COR-L47 (cell line): ENCODE measurements at places on chromosomes 11 and 22.

DNA sequence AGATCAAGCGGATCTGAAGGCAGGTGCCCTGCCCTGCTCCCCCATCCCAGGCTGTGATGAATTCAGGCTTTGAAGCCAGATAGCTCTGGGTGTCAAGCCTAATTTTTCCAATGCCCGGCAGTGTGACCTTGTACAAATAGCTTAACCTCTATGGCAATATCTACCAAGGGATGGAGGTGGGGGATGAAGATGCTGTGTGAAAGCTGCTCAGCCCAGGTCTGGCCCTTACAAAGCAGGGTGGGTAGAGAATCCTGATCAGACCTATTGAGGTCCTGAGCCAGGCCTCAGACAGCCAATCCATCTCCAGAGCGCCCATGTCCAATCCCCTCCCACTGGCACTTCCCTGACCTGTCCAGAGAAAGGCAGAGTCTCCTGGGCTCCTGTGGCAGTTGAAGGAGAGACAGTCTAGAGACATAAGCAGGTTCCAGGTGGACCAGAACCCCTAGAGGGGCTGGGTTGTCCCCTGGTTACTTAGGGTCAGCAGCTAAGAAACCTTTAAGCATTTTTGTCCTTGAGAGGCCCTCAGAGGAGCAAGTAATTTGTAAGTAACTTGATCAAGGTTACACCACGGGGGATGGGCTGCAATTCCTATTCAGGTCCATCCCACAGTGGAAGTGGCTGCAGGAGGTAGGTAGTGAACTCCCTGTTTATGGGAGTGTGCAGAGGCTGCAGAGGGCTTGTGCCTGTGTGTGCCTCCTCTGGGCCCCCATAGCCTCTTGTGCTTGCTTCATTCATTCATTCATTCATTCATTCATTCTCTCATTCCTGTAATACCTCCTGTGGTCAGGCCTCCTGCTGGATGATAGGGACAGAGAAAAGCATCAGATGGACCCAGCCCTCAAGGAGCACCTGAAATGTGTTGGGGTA, 10.4 kb downstream of the P2RY2 start:
- no peak for DNase-seq

- no peak for DNase-seq
These were observed 30.9 kb downstream of the ZBTB16 start for GRCh38 chr11:114090225-114090910.

DNA sequence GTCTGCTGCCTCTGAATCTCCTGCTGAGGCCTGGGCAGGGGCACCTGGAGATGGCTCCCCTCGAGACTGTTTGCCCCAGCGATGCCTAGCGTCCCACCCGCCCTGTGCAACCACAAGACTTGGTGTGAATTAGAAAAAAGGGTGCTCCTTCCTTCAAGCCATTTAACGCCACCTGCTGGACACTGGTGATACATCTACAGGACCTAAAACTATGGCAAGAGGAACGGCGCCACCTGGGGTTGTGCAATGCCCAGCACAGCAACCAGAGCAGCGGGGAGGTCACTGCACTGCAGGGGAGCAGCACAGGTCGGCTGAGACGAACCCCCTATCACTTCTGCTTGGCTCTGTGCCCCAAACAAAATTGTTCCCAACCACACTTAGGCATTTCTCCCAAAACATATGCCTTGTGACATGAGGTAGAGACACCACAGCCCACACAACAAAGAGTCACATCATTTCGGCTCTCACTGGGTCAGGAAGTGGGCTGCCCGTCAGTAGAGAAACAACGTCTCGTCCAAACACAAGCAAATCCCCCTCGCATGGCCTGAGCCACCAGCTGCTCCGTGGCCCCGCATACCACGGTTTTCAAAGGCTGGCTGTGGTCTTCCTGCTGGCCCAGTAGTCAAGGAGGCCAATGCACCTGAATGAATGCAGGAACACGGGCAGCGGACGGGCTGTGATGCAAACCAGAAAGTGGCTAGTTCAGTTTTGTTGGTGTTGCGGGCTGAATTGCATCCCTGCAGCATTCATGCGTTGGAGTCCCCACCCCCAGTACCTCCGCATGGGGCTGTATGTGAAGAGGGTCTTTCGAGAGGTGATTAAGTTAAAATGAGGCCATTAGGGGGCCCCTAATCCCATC, 171.9 kb downstream of the SHANK2 start:
- DNase-seq: peak; percentile 92

GRCh38 chr11:3609416-3610265, 32.2 kb downstream of the ART5 start:
- no peak for DNase-seq

DNA sequence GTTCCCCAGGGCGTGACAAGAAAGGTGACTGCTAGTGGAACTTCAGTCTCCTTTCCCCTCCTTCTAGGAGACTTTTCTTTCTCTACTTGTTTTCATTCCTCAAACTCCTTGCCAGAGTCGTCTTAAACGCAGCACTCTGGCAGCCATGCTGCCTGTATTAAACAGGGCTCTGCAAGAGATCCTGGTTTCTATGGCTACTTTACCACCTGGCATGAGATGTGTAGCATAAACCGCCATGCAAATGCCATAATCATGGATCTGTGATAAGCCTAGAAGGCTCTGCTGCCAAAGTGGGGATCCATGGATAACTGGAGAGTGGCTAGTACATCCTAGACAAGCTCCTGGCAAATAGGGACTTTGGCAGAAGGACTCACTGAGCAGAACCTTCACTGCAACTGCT, 321.1 kb downstream of the CADM1 start:
- no peak for DNase-seq

DNA sequence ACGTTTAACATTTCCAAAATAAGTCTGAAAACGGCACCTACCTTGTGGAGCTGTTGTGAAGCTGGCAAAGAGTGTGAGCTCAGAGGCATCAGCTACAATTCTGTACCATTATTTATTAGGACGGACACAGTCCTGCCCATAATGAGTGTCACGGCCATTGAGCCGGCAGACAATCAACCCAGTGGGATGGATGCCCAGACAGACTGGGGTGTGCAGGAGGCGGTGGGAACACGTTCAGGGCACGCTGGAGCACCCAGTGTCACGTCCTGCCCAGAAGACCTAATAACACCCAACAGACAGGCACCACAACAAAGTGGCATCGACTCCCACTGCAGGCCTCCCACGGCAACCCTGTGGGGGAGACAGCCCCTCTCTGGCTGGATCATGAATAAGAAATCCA, 34.5 kb downstream of the TPST2 start:
- DNase-seq: no peak

GRCh38 chr22:39529487-39529851, 3.1 kb downstream of the RPS19BP1 start:
- DNase-seq: no peak
